Thymus (tissue), 14 donors: ENCODE measurements at places on chromosomes 2 and 18. TPM values are rescaled to one million over a fixed set of nuclear protein-coding genes. Genes with fewer than 3 reads are reported as not detected.

- DNase-seq: no peak
These were observed 316 bp downstream of the FKBP7 start for GRCh38 chr2:178478130-178478438.

DNA sequence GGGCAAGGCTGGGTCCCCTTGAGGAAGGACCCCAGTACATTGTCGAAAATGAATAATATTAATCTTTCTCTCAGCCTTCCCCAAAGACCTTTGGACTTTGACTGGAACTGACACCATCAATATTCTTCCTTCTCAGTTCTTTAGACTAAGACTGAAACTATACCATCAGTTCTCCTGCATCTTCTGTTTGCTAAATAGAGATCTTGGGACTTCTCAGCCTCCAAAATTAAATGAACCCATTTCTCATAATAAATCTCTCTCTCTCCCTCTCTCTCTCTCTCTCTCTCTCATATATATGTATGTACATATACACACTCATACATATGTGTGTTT lies 39.7 kb upstream of the VRK2 start:
- no peak for DNase-seq

- no peak for DNase-seq
These were observed 44.9 kb downstream of the ANKMY1 start for GRCh38 chr2:240512666-240513535.

DNA sequence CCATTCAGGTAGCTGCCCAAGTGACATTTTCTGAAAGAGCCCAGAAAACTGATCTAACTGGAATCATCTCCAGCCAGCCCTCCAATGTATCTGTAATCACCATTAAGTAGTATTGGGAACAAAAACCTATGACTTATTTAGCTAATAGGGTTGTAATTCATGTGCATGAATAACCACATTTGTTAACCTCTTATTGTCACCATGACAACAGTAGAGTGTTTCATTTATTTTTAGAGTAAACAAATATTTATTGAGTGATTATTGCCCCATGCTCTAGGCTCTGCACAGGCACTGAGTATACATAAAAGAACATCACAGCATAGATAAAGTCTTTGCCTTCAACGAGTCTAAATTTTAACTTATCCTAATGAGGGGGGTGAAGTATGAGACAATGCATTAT lies 265.4 kb upstream of the UBE2E3 start:
- no peak for DNase-seq

- no peak for DNase-seq
These were observed 489.9 kb downstream of the DCC start for GRCh38 chr18:52829876-52830405.

GRCh38 chr2:23306401-23306800 lies 78.6 kb upstream of the KLHL29 start:
- DNase-seq: no peak

DNA sequence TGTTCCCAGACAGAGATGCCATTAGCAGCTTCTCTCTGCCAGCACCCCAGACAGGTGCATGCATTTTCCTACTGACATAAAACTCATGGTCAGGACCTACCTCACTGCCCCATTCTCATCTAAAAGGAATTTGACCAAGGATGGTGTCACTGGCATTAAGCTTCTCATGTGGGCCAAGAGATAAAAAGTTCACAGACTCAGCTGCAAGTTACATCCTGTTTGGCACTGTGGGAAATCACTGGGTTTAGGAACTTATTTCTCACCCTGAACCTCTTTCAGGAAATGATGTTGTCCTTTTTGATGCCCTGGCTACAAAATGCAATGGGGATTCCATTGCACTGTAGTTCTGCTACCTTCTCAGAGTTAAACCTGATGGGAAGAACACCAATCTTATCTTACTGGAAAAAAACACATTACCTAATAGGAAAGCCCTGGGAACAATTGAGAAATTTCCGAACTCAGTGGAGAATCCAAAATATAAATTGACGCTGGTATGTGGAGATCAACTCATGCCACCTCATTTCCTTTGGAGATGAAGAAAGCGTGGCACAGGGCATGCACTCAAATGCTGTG lies 252.1 kb upstream of the COPS8 start:
- no peak for DNase-seq

GRCh38 chr2:54866868-54867267 lies 143.4 kb downstream of the EML6 start:
- no peak for DNase-seq

GRCh38 chr2:63001576-63001975 lies 49.1 kb upstream of the OTX1 start:
- DNase-seq: no peak

DNA sequence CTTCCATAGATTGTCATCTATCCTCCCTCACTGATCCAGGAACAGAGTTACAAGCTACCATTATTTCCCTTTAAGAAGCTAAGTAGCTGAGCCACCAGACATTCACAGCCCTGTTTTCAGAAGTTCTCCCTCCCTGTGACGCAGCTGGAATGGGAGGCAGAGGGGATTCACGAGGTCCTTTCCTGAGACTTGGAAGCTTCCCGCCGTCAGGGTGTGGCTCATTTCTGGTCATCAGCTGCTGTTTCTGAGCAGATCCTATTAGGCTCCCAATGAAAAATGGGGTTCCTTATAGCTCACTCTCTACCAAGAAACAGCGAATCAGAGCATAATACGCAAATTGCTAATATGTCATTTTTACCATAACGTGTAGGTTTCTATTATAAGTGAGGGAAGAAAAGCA lies 559.3 kb upstream of the ID2 start:
- DNase-seq: no peak

DNA sequence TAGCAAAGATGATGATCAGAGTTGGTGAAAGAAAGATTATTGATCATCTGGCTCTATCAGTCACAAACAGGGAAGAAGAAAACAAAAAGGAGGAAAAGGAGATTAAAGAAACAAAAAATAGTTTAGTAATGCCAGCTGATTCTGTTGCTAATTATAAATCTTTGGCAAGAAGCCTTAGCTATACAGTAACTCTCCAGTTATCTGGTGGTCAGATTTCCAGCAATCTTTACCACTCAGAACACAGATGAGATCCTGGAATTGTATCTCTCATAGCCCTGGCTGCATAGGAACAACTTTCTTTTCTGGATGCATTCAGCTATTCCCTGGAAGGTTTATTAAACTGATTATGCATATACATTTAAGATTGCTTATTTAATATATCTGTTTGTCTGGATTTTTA lies 256.8 kb upstream of the ZEB2 start:
- DNase-seq: no peak

GRCh38 chr18:69854455-69854854 lies 93.2 kb downstream of the CD226 start:
- no peak for DNase-seq

DNA sequence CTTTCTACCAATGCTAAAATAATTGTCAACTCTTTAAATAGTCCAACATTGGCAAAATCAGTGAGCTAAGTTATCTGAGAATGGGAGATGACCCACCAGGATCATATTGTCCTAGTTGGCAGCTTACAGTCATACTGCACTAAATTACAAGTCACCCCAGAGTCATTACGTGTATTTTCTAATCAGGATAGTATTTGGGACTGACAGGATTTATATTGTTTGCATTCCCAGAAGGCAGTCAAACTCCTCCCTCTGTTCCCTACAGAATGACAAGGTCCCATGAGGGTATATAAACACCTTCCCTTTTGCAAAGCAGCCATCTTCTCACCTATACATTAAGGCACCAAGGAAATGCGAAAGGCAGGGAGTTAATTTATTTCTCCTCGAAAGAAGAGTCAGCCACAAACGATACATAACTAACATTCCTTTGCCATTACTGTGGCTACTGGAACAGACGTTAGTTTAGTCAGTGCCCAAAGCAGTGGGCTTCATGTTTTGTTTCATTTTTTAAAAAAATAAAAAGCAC lies 125.3 kb downstream of the ANTXR1 start:
- DNase-seq: no peak

DNA sequence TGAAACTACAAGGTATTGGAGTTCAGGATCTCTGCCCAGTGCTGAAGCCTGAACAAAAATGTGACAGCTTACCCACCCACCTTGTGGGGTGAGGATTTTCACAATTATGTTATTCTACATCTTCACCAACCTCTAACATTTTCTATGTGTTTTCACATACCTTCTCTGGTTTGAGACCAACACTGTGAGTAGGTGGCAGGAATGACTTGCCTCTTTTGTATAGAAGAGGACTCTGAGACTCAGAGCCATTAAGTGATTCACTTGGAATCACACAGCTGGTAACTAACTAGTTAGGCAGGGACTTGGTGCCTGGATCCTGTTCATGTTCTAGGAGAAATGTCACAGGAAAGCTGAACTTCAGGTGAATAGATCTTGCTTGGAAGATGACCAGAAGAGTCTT lies 14.8 kb upstream of the SRBD1 start:
- no peak for DNase-seq

- DNase-seq: no peak
These were observed 98.0 kb downstream of the CAMKMT start for GRCh38 chr2:44459739-44460138.

- DNase-seq: no peak
These were observed 683.3 kb upstream of the KLHL29 start for GRCh38 chr2:22701561-22702160.

DNA sequence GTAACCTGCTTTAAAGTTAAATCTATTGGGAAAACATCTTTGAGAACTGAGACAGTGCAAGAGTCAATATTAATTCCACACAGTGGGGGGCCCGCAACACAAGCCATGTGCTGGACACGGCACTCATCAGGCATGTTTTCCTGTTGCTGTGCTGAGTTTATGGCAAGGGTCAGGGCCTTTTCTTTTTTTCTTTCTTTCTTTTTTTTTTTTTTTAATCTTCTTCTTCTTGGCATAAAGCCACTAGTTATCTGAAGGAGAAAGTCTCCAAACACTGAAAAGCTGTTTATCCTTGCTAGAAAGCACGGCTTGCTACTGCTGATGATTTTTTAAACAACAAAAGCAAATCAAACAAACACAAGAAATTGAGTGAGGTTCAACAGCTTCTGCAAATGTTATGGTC lies 252.1 kb downstream of the ZNF521 start:
- DNase-seq: no peak

- no peak for DNase-seq
These were observed 163.3 kb upstream of the STK17B start for GRCh38 chr2:196334710-196335109.

GRCh38 chr2:237547841-237548416 lies 18.4 kb upstream of the PRLH start:
- DNase-seq: no peak

DNA sequence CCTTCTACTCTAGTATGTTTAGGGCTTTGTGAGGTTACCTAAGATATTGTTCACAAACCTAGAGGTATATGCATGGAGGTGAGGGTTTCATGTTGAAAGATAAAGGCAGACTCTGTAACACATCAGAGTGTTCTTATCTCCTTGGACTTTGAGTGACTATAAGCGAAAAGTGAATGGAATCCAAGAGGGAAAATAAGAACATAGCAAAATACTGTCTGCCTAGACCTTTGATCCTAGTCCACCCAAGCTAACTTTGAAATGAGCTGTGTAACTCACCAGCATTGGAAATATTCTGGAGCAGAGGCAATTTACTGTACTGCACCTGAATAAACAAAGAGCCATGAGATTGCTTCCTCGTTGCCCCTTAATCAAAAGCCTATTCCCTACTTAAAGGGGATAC lies 28.2 kb upstream of the GALNT1 start:
- DNase-seq: no peak

DNA sequence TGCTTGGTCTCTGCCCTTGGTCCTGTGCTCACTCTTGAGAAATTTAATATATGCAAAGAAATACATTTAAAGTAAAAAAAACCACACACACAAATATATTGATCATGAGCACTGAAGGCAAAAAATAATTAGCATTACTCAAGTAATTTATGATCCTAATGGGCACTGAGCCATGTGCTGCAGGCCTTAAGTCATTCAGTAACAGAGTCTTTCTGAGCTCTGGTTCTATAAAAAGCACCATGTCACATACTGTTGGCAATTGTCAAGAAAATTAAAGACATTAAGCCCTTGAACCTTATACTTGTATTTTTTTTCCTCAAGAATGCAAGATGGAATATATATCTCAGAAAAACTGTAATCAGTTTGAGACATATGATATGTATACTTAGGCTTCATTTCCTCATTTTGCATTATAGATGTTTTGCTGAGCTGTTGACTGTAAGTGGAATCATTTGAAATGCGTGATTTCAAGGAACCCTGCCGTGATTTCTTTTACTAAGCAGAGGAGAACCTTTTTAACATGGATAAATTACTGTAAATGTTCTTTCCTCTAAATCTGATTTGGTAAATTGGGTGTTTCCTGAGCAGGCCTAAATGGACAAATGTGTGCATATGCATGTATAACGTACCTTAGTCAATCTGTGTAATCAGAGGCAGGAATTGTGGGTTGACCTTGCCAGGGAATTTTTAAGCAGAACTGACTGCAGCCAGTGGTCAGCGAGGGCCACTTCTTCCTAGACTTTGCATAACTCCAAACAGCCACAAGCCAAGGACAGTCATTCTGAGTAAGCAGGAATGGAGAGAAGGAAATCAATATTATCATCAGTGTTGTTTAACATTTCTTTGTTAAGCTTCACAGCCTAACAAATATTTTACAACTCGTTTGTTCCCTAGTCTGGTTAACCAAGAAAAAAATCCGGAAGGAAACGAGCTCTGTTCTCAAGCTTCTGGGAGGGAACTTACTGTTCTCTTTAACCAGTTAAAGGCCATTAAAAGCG lies 191.5 kb upstream of the ATP5MC3 start:
- DNase-seq: no peak

GRCh38 chr2:15673919-15674636 lies 82.4 kb downstream of the DDX1 start:
- DNase-seq: no peak

DNA sequence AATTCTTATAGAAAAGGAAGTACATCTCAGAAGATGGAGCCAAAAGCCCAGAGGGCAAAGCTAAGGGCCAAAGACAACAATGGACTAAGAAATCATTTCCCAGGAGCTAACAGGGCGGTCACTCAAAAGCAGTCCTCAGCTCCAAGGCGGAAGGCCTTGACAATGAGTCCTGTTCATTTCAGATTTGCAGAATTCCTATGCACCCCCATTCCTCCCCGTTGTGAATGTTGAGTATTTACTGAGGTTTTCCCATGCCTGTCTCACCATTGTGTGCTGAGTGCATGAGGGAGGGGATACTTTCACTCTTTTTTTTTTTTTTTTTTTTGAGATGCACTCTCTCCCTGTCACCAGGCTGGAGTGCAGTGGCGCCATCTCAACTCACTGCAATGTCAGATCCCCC lies 18.8 kb upstream of the DTNB start:
- DNase-seq: no peak

The QPCT gene
- polyA plus RNA-seq: 8.6 TPM

The SP140 gene
- polyA plus RNA-seq: 10.5 TPM

The TFCP2L1 gene
- polyA plus RNA-seq: 1.6 TPM

The ACTR1B gene
- 73.2 TPM for polyA plus RNA-seq

The DSG3 gene
- polyA plus RNA-seq: 42.1 TPM

The ANKRD30BL gene
- polyA plus RNA-seq: 0.34 TPM

The ADCYAP1 gene
- polyA plus RNA-seq: 0.68 TPM

The CD207 gene
- polyA plus RNA-seq: 2.6 TPM

The MAB21L4 gene
- polyA plus RNA-seq: 4.9 TPM

The SERPINB11 gene
- polyA plus RNA-seq: 0.23 TPM
